Large intestine (tissue), 12 donors: ENCODE measurements at places on chromosomes 7 and 10.

GRCh38 chr10:59991117-59991516 lies 84.8 kb upstream of the CCDC6 start:
- no peak for DNase-seq

DNA sequence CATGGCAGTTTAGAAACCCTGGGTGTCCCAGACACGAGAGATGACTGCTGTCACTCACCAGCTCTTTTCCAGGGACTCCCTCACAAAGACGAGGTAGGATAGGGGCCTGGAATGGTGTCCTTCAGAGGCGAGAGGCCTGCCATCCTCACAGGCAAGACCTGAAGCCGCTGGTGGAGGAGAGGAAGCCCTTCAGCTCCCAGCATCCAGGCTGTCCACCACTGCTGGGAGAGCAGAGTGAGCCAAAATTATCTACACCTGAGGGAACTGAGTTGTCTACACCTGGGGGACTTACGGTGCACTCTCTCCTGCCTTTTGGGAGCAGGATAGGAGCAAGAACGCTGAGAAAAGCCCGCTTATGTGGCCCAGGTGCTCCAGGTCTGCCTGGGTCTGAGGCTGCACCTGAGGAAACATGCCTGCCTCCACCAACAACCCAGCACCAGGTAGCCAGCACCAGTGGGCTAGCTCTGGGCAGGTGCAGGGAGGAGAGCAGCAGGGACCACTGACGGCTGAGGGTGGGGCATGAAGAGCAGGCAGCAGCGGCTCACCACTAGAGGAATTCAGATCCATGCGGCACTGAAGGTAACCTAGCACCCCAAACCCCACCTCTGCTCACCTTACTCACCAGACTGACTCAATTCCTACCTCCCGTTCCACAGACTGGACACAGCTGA lies 357.2 kb downstream of the SH2D4B start:
- DNase-seq, result no peak

DNA sequence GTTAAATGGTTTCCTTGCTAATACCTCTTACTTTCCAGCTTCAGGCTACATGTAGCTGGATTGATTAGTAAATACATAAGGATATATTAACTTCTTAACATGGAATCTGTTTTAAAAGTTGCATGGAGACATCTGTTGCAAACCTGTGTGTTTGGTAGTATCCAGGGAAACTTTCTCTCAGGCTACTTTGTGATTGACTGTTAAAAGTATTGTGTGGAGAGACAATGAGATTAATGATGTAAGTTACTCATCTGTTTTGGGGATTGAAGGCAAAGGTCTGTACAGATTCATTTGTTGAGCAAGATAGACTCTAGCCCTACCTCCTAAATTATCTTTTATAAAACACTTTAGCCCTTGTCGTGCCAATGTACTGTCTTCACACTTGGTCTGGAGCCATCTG lies 6.6 kb downstream of the CREB5 start:
- DNase-seq, result no peak

- no peak for DNase-seq
Measured at GRCh38 chr7:120997882-120998474, 9.5 kb downstream of the CPED1 start.

GRCh38 chr10:6089334-6090219 lies 743 bp downstream of the RBM17 start:
- DNase-seq, result no peak

DNA sequence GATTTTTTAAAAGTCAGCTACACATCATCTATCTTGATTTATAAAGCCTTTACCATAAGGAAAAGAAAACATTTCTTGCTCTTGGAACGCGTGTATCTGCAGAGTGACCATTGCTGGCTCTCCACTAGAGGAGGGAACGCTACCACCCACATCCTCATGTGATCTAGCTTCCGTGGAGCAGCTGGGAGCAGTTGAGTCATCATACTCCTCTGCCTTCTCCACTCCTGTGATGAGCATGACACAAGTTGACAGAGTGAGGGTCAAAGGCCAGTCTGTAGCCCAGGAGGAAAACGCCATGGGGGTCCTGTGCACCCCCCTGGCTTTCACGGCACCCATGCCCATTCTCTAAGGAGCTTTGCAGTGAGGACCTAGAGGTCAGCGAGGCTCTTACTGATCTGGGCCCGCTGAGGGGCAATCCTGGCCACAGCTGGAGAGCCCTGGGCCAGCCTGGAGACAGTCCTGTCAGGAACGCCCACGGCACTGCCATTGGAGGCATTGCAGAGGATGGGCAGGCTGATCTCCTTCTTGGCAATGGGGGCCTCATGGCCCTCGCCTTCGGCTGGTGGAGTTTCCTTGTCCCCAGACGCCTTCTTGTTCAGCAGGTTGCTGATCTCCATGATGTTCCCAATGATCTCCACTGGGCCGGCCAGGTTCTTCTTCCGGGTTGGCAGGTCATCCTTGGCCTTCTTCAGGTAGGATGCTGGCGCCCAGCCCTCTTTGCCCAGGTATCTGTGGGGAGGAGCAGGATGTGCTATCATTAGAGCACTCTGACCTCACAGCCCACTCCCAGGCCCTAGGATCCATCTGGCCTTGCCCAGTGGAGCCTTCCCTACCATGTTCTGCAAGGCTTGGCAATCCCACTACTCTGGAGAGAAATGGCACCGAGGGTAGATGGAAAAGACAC lies 119.2 kb downstream of the NEURL1 start:
- no peak for DNase-seq

GRCh38 chr7:93015101-93015778 lies 102.5 kb downstream of the SAMD9 start:
- DNase-seq, result peak; percentile 60

DNA sequence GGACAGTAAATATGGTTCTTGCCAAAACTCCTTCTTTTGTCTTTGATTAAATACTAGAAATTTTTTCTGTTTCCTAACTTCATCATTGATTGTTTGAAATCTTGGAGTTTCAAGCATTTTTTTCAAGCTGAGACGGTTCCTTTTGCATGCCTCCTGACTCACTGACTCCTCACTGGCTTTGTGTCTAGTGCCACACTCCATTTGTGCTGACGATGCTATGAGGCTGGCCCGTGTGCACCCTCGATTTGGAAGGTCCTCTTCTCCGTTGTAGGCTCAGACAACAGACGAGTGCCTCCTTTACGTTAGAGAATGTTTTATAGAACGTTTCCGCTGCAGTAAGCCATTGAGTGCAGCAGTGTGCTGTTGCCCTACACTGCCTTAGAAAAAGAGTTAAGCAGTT lies 10.8 kb upstream of the CSGALNACT2 start:
- DNase-seq, result no peak

- no peak for DNase-seq
Measured at GRCh38 chr10:100803908-100804307, 58.5 kb downstream of the PAX2 start.

- no peak for DNase-seq
Measured at GRCh38 chr10:31939797-31940708, 11.4 kb upstream of the ARHGAP12 start.

- no peak for DNase-seq
Measured at GRCh38 chr7:158314394-158314793, 273.2 kb downstream of the PTPRN2 start.

DNA sequence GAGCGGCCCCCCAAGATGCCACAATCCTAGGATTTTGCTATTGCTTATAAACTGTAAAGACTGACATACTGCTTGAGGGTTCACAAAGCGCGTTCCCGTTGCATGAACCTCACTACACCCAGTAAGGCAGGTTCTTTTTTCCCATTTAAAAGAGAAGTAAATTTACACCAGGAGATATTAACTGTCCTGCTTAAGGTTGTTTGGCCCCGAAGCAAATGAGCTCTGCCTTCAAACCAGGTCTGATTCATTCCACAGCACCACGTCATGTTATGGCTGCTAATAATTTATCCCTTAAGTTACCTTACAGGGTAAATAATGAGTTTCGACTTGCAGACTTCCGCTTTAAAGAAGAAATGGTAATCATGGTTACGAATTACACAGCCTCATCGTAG lies 559 bp upstream of the FKBP14 start:
- DNase-seq, result peak; percentile 67

DNA sequence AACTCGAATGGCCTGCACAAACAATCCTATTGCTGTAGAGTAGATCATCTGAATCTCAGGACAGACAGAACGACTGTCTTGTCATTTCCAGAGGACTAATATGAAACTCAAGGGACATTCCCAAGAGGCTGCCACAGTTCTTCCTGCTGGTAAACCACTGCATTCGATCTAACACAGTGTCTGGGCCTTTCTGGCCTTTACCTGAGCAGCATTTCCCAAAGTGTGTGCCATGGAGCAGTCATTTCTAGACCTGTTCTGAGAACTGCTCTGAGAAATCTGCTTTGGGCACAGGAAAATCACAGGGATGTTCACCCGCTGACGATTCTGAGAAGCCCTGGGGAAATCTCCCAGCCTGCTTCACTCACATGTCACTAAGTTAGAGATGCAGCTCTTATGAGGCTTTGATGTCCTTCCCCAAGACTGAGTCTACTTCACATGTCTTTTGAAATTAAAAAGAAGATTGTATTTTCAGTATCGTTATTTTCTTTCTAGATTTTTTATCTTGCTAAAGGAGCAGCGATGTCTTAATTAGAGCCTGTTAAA lies 18.4 kb downstream of the GPNMB start:
- no peak for DNase-seq

DNA sequence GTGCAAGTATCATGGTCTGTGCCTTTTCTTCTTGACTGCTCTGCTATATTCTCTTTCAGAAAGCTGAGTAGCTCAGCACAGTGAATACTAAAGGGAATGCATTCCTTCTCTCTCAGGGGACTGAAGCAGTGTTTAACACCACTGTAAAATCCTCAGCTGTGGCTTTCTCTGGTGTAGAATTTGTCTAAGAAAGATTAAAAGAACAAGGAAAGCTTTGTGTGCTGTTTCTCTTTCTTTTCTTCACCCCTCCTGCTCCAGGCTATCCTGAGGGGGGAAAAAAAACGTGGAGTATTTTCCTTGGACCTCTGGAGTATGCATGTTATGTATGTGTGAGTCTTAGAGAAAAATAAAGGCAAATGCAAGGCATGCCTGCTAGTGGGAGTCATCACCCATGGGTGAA lies 383.9 kb downstream of the AUTS2 start:
- DNase-seq, result no peak

GRCh38 chr10:93376372-93377293 lies 105.5 kb downstream of the MYOF start:
- DNase-seq, result peak; percentile 80

GRCh38 chr7:103560136-103560535 lies 114.1 kb upstream of the SLC26A5 start:
- no peak for DNase-seq

DNA sequence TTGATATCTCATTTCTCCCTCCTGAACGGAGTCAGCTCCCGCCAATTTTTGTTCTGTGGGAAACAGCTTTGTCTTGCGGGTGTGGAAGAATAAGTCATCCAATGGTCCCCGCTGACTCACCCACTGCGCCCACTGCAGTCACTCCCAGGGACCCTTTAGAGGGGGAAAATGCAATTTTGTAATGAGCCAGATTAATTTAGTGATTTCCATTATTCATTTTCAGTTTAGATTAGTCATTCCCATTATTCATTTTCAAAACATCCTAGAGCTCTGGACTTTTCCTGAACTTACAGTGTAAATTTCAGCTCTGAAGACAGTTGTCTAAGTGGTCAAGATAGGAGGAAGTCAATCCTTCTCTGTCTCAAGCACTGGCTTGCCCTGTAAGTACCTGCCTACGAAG lies 154.9 kb upstream of the TMEM72 start:
- DNase-seq, result no peak

DNA sequence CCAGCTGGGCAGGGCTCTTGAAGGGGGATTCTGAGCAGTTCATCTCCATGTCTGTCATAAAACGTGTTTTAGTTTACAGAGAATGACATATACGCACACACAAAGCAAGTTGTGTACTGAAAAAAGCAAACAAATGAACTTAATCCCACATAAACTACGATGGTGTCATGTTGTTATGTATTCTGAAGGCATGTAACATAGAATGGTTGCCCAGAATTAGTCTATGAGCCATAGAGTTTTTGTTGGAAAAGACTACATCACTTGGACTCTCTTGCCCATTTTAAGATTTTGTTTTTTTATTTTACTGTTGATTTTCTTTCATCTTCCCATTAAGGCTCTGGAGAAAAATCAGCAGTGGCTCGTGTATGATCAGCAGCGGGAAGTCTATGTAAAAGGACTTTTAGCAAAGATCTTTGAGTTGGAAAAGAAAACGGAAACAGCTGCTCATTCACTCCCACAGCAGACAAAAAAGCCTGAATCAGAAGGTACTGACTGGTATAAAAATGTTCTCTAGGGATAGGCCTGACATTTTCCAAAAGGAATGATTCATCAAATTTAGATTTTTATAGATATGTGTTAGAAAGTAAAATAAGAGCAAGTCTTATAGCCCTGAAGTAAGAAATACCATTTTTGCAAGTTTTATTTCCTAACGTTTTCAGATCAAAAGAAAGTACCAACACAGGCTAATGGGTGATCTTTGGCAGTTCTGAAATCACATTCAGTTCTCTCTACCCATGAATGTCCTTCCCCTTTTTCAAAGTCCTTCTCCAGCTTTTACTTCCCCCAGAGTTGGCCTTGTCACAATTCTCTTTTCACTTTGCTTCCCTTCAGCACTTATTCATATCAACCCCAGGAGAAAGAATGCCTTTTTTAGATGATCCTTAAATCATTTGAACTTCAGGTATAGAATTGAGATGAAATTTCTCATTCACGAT lies 18.9 kb downstream of the CEP55 start:
- no peak for DNase-seq

- no peak for DNase-seq
Measured at GRCh38 chr10:110634527-110635209, 9.5 kb upstream of the RBM20 start.

DNA sequence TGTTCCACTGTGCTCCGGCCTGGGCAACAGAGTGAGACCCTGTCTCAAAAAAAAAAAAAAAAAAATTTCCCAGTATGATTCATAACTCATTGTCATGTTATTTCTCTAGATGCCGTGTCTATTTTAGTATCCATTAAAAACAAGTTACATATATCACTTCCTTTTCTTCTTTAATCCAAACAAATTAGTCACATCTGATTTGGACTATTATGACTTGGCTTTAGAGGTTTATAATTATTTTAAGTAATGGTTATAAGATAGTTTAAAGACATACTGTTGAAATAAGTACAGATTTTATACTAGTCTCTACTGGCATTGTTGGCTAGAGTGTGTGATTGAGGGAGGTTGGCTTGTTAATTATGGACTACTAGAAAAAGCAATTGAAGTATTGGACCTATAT lies 53.3 kb downstream of the ZMYND11 start:
- no peak for DNase-seq

DNA sequence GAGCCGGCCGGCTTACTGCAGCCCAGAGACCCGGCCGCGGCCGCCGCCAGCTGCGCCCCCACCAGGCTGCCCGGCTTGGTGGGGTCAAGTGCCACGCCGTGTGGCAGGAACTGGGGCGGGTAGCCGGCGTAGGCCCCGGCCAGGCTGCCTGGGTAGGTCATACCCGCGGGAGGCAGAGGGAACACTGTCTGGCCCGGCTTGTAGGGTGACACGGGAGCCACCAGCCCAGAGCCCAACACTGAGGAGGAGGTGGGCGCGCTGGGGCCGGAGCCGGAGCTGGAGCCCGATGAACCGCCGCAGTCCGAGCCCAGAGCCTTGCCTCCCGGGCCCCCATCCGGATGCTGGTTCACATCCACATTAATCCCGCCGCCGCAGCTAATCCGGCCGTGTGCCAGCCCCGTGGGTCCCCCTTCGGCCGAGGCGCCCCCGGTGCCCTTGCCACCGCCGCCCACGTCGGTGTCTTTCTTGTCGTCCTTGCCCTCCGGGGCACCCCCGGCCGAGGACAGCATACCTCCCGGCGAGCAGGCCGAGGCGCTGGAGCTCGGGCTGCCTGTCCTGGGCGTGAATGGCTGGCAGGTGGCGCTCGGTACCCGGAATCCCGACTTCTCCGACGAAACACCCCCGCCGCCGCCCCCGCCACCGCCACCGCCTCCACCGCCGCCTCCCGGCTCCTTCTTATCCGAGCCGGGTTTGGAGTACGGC lies 2.0 kb downstream of the ZNF503 start:
- peak; percentile 81 for DNase-seq
